ENCODE measurements at places on chromosomes 2 and 18.

DNA sequence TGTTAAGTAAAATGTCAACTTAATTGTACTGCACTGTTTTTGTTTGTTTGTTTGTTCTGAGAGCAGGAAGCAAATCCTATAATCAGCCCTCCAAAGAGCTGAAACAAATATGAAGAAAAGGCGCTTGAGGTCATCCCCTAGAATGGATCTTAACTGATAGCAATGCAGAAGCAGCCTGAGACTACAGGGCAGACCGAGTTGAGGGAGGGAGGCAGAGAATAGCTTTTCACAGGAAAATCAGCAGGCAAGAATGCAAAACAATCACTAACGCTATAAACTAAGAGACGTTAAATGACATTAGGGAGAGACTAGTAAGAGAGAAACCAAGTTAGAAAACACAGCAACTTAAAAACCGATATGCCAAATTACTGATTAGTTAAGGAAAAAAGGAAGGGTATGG is 37.2 kb downstream of the GALNT1 start:
- DNase-seq: no peak
- H3K36me3 ChIP-seq: no peaks in the 10 kb centered on the region
- peaks cover 5% of the 10 kb centered on the region for H3K4me1 ChIP-seq
- no peaks in the 10 kb centered on the region for H3K27me3 ChIP-seq

- peak overlapping the region; percentile 47 for H3K4me3 ChIP-seq
- peak; percentile 67 for DNase-seq
- peaks cover 4% of the 10 kb centered on the region for H3K4me1 ChIP-seq
- H3K27ac ChIP-seq: no peak overlapping the region
Measured at GRCh38 chr2:217756375-217757107, 246.3 kb downstream of the TNS1 start.

DNA sequence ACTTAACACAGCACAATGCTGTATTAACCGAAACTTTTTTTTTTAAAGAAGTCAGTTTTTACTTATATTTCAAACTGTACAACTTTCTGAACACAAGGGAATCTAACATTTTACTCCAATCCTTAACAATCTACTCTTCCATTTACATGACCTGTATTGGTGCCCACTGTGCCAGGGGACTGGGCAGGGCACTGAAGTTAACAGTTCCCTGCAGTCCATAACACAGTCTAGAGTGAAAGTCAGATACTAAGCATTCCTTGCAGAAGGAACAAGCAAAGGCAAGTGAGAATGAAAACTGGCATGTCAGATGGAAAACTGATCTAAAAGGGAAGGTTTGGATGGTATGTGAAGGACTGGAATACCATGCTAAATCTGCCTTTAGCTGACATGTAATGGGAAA is 29.8 kb downstream of the SUCLG1 start:
- H3K27ac ChIP-seq: no peak overlapping the region
- H3K4me1 ChIP-seq: no peaks in the 10 kb centered on the region
- no peak overlapping the region for H3K4me3 ChIP-seq
- H3K27me3 ChIP-seq: no peaks in the 10 kb centered on the region
- DNase-seq: no peak
- H3K36me3 ChIP-seq: peaks cover 6% of the 10 kb centered on the region

DNA sequence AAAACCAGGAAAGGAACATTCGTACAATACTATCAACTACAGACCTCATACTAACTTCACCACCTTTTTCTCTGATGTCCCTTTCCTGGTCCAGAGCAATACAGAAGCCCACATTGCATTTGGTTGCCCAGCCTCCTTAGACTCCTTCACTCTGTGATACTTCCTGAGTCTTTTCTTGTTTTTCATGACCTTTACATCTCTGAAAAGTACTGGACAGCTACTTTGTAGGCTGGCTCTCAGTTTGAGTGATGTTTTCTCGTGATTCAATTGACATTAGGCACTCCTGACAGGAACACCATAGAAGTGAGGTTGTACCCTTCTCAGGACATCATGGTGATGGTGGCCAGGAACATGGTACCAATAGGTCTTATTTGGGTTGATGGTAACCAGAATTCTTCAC is 185.9 kb upstream of the SLC39A10 start:
- no peak for DNase-seq
- H3K36me3 ChIP-seq: no peaks in the 10 kb centered on the region
- no peaks in the 10 kb centered on the region for H3K27me3 ChIP-seq
- no peak overlapping the region for H3K27ac ChIP-seq

- no peak for DNase-seq
- peaks cover 16% of the 10 kb centered on the region for H3K4me1 ChIP-seq
- no peaks in the 10 kb centered on the region for H3K36me3 ChIP-seq
- no peak overlapping the region for H3K27ac ChIP-seq
Measured at GRCh38 chr2:112154246-112155117, 16.3 kb downstream of the FBLN7 start.

GRCh38 chr2:43518181-43518580 is 77.7 kb downstream of the THADA start:
- no peaks in the 10 kb centered on the region for H3K27me3 ChIP-seq
- no peaks in the 10 kb centered on the region for H3K36me3 ChIP-seq
- no peak for DNase-seq

DNA sequence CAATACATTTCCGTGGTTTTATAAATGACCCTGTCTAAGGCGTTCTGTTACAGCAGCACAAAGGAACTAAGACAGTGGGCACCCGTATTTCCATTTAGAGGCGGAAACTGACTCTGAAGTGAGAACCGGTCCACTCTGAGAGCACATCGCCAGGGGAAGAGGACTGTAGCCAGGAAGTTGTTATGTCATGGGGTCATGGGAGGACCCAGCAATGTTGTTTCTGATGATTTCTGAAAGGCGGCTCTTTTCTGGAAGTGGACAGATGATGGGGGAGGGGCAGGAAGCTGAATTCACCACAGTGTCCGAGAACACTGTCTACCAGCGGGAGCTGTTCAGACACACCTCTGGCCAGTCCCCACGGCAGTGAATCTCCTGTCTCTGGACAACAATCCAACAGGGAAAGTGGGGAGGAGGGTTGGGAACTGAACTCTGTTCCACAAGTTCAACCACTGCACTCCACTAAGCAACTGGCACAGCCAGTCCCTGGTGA is 2.1 kb upstream of the LRRFIP1 start:
- H3K27me3 ChIP-seq: no peaks in the 10 kb centered on the region
- no peak overlapping the region for H3K27ac ChIP-seq
- no peak for DNase-seq
- no peak overlapping the region for H3K4me3 ChIP-seq

DNA sequence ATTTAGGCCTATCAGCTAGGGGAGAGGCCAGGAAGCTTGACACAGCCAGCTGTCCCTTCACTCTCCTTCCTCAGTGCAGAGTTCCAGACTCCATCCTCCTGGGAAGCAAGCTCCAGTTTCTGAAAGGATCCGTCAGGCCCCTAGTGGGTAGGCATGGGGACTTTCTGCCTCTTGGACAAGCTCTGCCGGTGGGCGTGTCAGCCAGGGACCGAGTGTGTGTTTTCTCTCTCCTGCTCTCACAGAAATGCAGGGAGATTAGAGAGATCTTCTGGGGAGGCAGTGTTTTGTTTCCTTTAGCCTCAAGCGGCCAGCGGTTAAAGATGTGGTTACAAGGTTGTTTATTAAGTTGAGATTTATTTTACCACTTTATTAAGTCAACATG is 29.9 kb upstream of the OTOS start:
- no peak overlapping the region for H3K4me3 ChIP-seq
- no peaks in the 10 kb centered on the region for H3K36me3 ChIP-seq
- no peaks in the 10 kb centered on the region for H3K4me1 ChIP-seq
- no peaks in the 10 kb centered on the region for H3K27me3 ChIP-seq
- DNase-seq: no peak
